SK-N-MC (cell line): ENCODE measurements at places on chromosomes 16 and 17.

- no peak for DNase-seq
These were observed 1.5 kb upstream of the LIMD2 start for GRCh38 chr17:63701456-63701820.

GRCh38 chr16:78705694-78706093 lies 606.2 kb downstream of the WWOX start:
- no peak for DNase-seq

DNA sequence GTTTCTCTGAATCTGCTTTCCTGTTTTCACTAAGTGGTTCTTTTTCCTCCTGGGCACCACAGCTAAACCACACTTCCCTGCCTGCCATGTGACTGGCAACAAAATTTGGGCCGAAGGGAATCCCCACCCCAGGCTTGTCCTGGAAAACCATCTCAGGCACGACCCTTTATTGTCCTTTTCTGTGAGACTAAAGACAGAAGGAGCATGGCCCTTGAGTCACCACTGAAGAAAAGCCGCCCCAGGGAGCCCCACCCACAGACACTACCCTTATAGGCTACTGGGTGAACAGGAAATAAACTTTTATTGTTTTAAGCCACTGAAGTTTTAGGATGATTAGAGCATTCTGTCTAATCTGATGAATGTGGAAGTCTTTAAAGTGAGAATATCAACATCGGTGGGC lies 88.6 kb upstream of the BRD7 start:
- DNase-seq, result no peak

DNA sequence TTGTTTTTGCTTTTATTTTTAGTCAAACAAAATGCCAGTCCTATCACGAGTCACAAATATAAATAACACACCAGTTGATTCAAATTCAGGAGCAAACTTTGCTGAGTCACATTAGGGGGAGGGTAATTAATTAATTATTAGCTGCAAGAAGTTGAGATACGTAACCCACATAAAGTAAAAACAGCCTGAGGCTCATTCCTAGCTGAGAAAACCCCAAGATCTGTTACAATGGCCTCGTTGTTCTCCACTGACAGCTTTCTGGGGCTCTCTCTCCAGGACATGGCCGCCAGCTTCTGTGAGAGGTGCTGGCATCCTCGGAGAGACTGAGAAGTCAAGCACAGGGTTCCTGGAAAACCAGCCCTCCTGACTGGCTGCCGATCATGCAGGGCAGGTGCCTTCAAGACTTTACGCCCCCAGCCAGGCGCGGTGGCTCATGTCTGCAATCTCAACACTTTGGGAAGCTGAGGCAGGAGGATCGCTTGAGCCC lies 11.1 kb downstream of the RAB40B start:
- peak; percentile 10 for DNase-seq

DNA sequence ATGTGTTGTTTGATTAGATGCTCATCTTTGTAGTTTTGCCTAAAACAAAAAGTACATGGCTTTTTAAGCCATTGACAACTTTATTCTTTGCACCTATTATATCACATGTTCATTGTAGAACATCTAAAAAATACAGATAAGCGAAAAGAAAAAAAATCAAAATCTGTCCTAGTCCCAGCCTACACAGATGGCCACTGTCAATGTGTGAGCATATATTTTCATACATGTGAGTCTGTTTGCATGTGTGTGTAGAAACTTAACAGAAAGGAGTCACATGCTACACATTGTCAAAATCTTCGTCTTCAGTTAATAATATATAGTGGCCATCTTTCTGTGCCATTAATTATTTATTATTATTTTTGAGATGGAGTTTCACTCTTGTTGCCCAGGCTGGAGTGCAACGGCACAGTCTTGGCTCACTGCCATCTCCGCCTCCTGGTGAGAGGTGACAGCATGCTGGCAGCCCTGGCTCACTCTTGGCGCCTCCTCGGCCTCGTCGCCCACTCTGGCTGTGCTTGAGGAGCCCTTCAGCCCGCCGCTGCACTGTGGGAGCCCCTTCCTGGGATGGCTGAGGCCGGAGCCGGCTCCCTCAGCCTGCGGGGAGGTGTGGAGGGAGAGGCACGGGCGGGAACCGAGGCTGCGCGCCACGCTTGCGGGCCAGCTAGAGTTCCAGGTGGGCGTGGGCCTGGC lies 68.5 kb upstream of the AMZ2 start:
- no peak for DNase-seq

DNA sequence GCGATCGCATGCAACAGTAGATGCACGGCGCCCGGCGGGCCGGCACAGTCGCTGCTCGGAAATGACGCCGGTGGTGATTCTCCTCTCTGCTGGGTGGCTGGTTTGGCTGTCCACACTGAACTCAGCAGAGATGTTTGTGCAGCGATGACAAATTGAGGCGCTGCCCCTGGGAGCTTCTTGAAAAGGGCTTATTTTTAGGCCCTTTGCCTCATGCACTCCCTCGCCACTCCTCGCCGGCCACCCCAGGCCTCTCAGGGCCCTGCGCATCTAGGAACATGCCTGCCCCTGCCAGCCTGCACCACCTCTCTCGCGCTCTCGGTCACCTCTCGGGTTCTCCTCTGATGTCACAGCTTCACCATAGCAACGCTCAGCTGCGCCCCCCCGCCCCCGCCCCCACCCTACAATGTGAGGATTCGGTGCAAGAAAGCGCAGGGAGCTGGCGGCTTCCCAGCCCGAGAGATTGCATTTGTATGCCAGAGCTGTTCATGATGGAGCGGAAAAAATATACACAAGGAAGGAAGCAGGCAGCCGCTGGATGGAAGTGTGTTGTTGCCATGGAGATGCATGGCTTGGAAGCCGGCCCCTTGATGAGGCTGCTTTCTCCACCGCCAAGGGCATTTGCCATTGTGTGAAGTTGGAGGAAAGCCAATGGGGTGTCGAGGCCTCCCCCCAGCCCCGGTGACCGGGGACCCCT lies 81.3 kb upstream of the PLCG2 start:
- DNase-seq, result no peak

DNA sequence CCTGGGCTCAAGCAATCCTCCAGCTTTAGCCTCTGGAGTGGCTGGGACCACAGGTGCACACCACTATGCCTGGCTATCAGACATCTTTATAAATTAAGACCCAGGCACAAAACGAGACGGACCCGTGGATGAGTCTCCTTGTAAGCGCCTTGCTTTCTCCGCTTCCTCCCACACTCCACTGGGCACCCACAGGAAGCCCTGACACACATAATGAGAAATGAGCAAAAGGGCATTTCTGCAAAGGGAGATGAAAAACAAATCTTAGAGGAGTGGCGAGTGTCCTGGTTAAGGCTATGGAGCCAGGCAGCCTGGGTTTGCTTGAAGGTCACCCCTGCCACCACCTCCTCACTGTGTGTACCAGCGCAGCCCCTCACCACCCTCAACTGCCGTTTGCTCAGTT lies 56.3 kb downstream of the XYLT1 start:
- no peak for DNase-seq

DNA sequence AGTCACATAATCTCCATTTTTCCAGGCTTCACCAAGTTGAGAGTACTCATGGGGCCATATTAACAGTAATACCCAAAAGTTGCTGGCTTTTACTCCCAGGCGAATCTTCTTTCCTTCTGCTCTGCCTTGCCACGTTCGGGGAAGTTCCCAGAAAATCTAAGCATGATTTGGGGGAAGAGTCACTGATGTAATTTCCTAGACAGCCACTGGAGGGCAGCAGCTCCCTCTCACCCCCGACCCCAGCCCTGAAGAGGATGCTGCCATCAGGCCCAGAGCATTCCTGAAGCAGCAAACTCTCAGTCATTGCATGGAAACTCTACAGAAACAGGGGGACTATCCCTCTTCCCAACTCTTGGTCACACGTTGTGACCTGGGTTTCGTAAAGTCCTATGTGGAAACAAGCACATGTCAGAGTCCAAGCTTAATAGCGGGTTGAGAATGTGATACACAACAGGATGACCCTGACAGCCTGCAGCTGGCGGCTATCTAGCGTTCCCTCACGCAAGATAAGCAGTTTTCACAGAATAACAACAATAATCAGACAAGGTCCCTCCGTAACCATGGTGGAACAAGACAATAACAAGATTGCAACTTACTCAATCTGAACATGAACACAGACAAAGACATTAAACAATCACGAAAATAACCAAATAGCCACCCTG lies 43.8 kb upstream of the DHX40 start:
- DNase-seq, result no peak

DNA sequence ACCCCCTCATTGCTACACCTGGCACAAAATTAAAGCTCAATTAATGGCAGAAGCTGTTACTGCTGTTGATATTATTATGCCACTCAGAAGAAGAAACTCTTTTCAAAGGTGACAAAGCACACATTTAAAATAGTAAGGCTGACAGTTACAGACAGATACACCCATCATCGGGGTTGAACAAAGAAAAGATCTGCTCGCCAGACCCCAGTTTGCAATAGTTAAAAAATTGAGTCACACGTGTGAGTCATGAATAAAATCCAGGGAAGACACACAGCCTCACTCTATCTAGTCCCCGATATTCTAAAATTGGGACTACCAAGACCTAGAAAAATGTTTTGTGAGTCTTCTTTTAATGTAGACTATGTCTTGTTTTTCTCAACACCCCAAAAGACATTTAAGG lies 330.0 kb upstream of the SOX9 start:
- no peak for DNase-seq

DNA sequence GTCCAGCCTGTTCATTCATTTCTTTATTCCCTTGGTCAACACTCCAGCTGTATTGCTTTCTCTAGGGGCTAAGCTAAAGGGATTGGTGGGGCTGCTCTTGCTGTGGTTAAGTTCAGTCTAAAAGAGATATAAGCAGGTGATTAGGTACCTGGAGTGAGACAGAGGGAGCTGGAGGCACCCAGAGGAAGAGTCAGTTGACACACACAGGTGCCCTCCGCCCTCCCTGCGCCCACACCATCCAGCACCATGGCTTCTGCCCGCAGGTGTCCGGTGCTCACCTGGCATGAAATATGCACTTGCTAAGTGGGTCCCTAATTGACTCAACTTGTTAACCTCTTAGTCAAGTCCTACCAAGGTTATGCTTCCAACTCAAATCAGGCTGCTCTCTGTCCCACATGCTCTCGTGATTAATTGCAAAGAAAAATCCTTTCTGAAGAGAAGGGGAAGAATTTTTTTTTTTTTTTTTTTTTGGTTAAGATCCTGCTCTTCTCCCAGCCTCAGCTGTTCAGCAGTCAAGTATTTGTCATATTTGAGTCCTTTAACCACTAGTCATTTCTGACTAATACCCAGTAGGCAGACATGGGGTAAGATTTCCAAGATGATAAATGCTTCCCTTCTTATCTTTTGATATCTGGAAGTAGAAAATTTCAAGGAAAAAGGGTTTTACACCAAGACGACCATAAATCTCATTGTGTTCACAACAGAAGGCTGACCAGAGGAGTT lies 199.8 kb upstream of the WSCD1 start:
- no peak for DNase-seq

DNA sequence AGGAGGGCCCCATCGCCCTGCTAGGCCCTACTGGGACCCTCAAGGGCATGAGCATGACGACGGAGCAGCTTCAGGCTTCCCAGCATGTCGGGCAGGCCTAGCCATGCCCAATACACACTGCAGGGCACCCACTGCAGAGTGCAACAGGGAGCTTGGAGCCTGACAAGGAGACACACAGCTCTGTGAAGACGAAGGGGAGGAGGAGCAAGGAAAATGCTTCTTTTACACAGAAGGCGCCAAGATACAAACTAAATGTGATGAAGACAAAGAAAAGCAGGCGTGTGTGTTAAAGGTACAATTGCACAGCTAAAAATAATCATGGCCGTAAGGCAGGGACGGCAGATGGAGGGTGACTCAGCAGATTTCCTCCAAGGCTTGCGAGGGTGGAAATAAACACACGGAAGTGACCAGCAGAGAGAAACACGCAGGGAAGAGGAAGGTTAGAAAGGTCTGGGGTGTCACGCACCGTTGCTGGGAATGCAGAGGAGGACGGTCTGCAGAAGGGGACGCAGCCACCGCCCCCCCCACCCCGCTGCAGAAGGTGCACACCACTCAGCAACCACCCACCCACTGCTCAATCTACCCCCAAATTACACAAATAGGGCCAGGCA lies 108.5 kb downstream of the ZNF778 start:
- no peak for DNase-seq

GRCh38 chr17:51951741-51952140 lies 206.8 kb downstream of the CA10 start:
- DNase-seq, result no peak

DNA sequence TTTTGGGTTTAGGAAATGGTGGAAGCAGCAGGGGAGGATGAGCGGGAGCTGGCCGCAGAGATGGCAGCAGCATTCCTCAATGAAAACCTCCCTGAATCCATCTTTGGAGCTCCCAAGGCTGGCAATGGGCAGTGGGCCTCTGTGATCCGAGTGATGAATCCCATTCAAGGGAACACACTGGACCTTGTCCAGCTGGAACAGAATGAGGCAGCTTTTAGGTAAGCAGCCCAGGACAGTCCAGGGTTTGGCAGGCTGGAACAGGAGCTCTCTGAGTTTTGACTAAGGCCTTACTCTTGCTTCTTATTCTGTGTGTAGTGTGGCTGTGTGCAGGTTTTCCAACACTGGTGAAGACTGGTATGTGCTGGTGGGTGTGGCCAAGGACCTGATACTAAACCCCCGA lies 41.4 kb downstream of the SF3B3 start:
- DNase-seq, result no peak

GRCh38 chr17:58665946-58666857 lies 25.6 kb downstream of the TEX14 start:
- no peak for DNase-seq

- DNase-seq, result no peak
These were observed at the start of gene PYDC1 for GRCh38 chr16:31216422-31217135. Gene PYDC1 (minus strand): TSS chr16:31217135. CDS start chr16:31217028, 107 bp downstream.

DNA sequence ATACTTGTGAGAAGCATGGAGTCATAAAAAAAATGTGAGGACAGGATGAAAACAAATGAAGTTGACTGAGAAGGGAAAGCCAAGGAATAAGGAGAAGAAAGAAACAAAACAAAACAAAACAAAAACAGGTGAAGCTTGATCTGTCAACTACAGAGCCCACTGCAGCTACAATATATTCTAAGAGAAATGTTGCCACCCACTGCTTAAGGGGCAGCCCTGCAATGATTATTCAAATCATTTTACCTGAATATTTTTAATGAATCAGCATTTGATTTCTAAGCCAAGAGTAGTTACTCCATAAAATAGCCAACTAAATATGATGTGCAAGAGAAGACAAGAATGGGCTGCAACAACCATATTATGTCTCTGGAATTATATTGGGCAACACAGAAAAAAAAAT lies 252.0 kb upstream of the KIF2B start:
- no peak for DNase-seq

DNA sequence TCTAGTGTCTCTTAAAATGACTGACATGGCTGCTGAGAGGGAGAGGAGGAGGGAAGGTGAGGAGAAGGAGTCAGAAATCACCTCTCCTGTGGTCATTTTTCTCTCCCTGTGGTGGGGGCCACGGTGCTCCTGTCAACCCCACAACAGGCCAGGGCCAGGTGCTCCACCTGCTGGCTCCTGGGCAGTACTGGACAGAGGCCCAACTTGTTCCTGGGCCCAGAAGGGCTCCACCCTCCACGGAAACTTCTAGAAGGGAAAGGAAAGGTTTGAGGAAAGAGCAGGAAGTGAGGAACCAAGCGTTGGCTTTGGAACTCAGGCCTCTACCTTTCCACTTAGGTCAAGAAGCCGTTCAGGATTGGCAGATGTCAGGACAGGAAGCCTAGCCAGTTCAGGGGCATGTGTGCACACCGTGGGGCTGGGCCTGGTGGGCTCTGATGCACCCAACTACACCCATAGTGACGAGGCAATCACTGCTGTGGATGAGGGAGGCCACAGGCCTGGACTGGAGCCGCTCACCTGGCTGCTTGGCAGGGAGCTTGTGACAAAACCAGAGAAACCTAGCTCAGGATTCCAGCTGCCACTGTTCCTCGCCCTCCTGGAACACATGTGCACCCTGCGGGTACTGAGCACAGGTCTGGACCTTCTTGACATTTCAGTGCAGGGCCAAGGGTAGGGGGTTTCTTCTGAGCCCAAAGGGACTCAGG lies 36.1 kb downstream of the WNT3 start:
- DNase-seq, result no peak

- no peak for DNase-seq
These were observed at the start of gene HAP1 for GRCh38 chr17:41734139-41734948. Gene HAP1 (minus strand): TSS chr17:41734643. CDS start chr17:41734634, 9 bp downstream.
